ENCODE measurements at places on chromosomes 1 and 21.

DNA sequence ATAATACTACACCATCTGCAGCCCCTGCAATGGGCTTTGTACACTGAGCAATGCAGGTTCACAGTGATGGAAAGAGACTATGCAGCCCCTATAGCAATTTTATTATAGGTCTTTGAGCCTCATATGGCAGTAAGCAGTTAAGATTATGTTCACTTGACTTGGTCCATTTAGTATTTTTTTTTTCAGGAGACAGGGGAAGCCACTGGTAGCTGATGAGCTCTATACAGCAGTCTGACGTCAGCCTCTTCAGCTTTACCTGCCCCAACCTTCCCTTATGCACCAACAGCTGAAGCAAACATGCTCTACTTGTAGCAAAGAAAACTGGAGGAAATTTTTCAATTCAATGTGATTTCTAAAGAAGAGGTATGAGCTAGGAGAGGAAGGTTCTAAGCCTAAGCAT is 32.2 kb downstream of the AIDA start:
- H3K27ac ChIP-seq, result no peak overlapping the region
- H3K36me3 ChIP-seq, result peaks cover 7% of the 10 kb centered on the region
- DNase-seq, result no peak
- H3K27me3 ChIP-seq, result no peaks in the 10 kb centered on the region

DNA sequence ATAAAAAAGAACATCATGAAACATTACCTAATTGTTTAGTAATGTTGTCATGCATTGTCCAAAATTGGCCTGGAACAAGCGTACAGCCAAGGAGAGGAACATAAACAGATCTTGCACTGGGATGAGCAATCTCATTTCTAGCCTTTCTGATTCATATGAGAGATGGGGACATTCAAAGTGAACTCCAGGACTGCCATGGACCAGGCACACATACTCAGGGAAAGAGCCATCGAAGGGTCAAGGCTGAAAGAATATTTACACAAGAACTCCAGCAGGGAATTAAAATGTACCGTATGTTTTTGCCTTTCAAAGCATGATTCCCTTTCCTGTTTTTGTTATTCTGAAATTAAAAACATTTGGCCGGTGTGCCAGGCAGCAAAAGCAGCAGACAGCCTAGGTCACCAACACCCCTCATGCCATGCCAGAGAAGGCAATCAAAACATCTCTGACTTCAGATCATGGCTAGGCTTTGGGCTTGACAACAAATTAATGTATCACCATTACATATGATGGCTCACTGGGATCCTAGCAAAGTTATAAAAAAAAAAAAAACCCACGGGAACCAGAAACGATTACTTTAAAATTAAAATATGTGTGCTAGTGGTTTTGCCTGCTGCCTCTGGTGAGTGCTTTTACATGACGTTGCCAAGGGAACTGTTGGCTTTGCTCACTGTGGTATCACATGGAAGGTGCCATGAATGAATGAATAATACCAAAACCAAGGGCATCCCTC is 159.8 kb downstream of the TGFBR3 start:
- no peaks in the 10 kb centered on the region for H3K36me3 ChIP-seq
- peak; percentile 11 for DNase-seq
- peak overlapping the region; percentile 23 for H3K4me3 ChIP-seq
- peak overlapping the region; percentile 75 for H3K27ac ChIP-seq

- no peaks in the 10 kb centered on the region for H3K27me3 ChIP-seq
- H3K4me1 ChIP-seq, result no peaks in the 10 kb centered on the region
- H3K36me3 ChIP-seq, result no peaks in the 10 kb centered on the region
- no peak overlapping the region for H3K4me3 ChIP-seq
Measured at GRCh38 chr1:219385787-219386427, 212.2 kb downstream of the LYPLAL1 start.

DNA sequence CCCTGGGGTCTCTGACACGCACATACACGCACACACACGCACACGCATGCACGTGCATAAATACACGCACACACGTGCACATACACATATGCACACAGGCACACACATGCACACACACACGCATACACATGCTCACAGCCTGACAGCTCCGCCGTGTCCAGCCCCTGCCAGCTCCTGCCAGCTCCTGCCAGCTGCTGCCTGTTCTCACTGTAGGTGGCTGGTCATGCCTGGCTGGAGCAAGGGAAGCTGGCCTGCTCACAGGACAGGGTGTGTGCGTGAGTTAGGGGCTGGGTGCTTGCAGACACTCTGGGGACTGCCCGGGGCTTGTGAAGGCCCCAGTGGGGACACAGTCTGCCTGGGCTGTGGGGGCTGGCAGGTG is 4.9 kb downstream of the PLCH2 start:
- H3K36me3 ChIP-seq, result no peaks in the 10 kb centered on the region
- no peak overlapping the region for H3K4me3 ChIP-seq
- no peaks in the 10 kb centered on the region for H3K27me3 ChIP-seq
- H3K4me1 ChIP-seq, result no peaks in the 10 kb centered on the region
- DNase-seq, result no peak

GRCh38 chr1:244751271-244751895 is 84.1 kb upstream of the COX20 start:
- no peak overlapping the region for H3K27ac ChIP-seq
- no peak overlapping the region for H3K4me3 ChIP-seq
- no peaks in the 10 kb centered on the region for H3K27me3 ChIP-seq
- H3K4me1 ChIP-seq, result no peaks in the 10 kb centered on the region
- H3K36me3 ChIP-seq, result no peaks in the 10 kb centered on the region

- no peaks in the 10 kb centered on the region for H3K36me3 ChIP-seq
- DNase-seq, result no peak
- H3K27ac ChIP-seq, result no peak overlapping the region
- H3K4me1 ChIP-seq, result peaks cover 24% of the 10 kb centered on the region
- no peak overlapping the region for H3K4me3 ChIP-seq
Measured at GRCh38 chr1:214455479-214455878, 95.9 kb downstream of the PTPN14 start.

- peaks cover 12% of the 10 kb centered on the region for H3K4me1 ChIP-seq
- no peak for DNase-seq
- H3K27ac ChIP-seq, result peak overlapping the region; percentile 78
Measured at GRCh38 chr1:19754482-19754881, 45.2 kb downstream of the TMCO4 start.

Measured in thoracic aorta (tissue), 2 donors.